HFF-Myc (cell line): ENCODE measurements at places on chromosomes 3 and 15.

DNA sequence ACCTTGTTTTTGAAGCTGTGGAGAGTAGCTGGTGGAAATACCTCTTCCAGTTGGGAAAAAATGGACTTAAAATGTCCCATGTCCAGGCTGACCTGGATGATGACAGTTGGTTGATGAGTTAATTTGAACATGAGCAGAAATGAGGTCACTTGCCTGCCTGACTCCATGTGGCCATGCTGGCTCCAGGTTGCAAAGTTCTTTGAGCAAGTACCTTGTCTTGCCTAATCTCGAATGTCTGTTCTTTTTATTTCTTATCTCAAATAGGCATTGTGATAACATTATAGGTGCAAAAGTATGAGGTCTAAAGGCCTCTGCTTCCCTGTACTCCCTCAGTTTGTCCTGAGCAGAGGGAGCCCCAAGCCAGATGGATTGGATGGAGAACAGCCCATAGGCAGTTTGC lies 9.0 kb downstream of the MAPKBP1 start:
- DNase-seq: no peak

DNA sequence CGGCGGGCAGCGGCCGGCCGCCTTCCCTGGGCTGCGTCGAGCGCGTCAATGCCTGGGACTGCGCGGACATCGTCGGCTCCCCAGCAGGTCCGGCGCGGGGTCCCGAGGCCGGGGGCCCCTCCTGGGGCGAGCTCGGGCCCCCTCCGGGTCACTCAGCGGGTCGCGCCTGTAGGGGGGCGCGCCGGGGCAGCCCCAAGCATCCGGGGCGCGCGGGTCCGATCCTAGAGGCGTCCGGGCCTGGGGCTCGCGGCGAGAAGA lies 725 bp downstream of the TLE3 start:
- no peak for DNase-seq

DNA sequence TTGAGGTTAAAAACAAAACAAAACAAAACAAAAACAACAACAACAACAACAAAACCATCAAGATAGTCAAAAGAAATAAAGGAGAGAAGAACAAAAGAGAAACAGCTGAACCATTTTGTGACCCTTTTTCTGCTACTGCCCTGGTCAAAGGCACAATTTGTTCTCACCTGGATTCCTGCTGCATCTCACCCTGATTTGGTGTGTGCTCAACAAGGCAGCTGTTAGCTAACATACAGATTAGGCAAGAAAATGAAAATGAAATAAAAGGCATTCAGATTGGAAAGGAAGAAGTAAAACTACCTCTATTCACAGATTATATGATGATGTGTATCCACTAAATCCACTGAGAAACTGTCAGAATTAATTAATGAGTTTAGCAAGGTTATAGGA lies 28.7 kb upstream of the XIRP1 start:
- no peak for DNase-seq

DNA sequence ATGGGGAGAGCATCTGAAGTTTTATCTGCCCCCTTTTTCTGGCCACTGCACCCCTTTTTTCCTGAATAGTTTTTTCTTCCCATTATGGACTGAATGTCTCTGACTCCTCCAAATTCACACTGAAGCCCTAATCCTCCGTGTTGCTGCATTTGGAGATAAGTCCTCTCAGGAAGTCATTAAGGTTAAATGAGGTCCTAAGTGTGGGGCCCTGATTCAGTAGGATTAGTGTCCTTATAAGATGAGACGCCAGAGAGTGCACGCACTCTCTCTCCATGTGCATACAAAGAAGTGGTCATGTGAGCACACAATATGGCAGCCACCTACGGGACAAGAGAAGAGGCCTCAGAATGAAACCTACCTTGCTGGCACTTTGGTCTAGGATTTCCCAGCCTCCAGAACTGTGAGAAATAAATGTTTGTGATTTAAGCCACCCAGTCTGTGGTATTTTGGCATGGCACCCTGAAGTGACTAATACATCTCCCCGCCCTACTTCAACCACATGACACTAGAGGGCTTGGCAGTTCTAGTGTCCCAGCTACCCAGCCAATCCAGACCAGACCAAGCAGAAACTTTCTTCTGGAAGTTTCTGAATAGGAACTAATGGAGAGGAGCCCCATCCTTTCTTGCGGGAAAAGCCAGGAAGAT lies 191.3 kb downstream of the PDE8A start:
- no peak for DNase-seq

DNA sequence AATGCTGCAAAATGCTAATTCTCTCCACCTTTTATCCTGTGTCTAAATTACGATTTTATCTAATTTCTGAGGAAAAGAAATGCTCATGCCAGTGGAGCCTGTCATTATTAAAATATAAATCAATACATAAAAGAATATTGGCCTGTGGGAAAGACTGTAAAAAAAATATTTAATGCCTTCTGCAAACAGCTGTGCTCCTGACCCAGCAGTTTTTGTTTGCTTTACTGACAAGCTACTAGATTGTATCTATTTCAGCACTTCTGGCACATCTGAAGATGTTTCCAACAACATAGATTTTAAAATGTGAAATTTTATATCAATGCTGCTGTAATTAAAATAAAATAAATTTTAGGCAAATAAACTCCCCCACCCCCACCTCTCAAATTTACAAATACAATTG lies 493.6 kb upstream of the AGTR1 start:
- DNase-seq: no peak

DNA sequence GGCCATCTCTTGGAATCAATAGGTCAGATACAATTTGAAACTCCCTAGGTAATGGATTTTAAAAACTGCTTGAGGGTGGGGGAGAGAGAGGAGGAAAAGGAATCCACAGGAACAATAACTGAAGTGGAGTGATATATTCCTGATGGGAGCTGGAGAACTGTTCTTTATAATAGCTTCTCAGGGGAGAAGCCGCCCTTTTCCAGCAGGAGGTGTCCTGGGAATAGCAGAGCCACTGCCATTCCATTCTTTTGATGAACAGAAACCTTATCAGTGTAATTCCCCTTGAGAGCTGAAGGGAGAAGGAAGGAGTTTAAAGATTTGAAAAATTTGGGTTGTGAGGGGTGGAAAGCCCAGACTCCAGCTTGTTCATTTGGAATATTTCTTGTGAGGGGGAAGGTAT lies 504.9 kb upstream of the DPH6 start:
- no peak for DNase-seq

GRCh38 chr3:179451265-179452175 lies at the start of gene GNB4:
Gene GNB4 (minus strand): TSS chr3:179451470. CDS start chr3:179426200, 25,270 bp downstream.
- DNase-seq: peak; percentile 55

- DNase-seq: no peak
Observed at GRCh38 chr3:8665407-8665896, 20.9 kb upstream of the SSUH2 start.

DNA sequence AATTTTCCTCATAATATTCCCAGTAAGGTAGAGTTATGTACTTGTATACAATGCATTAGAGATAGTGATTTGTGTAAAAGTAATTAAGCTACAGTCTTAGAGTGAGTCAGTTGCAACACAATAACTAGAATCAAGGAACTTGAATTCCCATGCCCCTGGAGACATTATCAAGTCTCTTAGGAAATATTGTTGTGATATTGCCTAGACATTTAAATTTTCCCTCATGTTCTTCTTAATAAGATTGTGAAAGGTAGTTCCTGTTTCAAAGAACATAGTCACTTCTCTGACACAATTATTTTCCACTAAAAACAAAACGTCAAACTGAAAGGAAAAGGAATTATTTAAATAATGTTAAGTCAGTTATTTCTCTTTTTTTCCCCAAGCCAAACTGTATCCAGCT lies 13.0 kb upstream of the ATP1B3 start:
- no peak for DNase-seq

DNA sequence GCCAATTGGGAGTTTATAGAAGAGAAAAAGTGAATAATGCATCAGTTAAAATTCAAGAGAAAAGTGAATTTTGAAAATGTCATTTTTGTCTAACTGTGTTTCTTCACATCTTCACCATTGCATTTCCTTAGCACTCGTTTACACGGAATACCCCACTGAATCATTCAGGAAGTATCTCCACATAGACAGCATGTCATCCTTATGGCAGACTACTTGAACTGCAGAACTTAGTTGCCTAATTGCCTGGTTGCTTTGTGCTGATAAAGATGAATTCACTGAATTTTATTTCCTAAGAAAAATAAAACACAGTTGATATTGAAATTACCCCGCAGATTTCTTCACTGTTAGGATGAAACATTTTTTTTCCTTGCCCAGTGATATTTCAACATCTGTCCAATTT lies 627.1 kb downstream of the ROBO1 start:
- DNase-seq: no peak

- no peak for DNase-seq
Observed at GRCh38 chr3:187744169-187745151, 808 bp downstream of the BCL6 start.

DNA sequence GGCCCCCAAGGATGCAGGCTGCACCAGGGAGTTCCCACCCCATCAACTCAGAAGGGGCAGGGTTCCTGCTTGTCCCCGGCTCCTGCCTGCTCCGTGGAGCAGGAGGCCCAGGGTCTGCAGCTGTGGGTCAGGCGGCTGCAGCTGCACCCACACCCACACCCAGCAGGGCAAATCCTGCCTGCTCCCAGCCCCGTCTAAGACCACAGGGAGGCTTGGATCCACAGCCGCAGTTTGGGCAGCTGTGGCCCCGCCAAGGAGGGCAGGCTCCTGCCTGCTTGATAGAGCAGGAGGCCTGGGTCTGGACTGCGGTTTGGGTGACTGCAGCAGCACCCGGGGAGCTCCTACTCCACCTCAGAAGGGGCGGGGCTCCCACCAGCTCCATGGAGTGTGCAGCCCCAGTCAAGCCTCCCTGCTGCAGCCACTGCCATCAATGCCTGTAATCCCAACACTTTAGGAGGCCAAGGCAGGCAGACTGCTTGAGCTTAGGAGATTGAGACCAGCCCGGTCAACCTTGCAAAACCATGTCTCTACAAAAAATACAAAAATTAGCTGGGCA lies 163.6 kb downstream of the OSBPL10 start:
- DNase-seq: no peak

GRCh38 chr3:171974986-171975837 lies 64.2 kb upstream of the FNDC3B start:
- DNase-seq: no peak

DNA sequence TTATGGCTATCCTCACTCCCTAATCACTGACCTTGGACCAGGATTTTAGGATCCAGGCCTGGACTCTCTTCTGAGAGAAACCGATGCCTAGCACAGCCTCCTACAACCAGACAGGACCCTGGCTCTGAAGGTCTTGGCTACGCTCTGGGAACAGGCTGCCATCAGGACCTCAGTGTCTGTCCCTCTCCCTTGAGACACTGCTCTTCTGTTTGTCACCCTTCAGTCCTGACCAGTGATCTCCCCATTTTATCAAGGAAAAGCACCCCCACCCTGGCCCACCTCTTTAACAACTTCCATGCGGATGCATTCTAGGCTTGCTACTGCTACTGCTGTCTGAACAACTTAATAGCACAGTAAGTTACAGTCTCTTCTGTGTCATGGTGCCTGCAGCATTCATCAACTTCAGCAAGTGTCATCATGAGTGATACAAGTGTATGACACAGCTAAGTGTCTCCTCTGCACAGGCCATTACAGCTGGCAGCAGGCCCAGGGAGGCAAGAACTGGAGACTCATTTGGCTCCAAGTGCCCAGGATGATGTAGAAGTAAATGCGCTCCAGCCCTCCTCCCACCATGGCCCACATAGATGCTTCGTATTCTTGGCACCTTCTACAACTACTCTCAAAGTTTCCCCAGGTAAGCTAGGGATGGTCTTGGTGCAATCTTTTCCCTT lies 302.4 kb downstream of the EPHB1 start:
- DNase-seq: no peak

GRCh38 chr3:27699067-27699466 lies 23.1 kb downstream of the EOMES start:
- DNase-seq: no peak

DNA sequence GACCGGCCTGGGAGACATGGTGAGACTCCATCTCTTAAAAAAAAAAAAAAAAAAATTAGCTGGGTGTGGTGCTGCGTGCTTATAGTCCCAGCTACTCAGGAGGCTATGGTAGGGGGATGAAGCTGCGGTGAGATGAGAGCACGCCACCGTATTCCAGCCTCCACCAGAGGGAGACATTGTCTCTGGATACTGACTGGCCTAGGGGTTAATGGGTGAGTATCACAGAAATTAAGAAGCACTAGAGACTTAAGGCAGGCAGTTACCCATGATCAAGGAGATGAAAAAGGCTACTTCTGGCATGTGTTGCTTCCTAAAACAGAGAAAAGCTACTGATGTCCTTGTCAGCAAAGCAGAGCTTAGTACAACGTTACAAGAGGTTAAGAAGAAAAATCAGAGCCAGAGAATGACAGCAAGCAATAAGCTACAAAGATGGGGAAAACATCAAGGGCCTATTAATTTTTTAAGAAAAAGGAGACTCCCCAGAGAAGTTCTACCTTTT lies 8.6 kb downstream of the TFRC start:
- peak; percentile 35 for DNase-seq

- no peak for DNase-seq
Observed at GRCh38 chr3:187932530-187932929, 187.3 kb upstream of the BCL6 start.

- no peak for DNase-seq
Observed at GRCh38 chr15:48547286-48547685, 98.2 kb downstream of the FBN1 start.

DNA sequence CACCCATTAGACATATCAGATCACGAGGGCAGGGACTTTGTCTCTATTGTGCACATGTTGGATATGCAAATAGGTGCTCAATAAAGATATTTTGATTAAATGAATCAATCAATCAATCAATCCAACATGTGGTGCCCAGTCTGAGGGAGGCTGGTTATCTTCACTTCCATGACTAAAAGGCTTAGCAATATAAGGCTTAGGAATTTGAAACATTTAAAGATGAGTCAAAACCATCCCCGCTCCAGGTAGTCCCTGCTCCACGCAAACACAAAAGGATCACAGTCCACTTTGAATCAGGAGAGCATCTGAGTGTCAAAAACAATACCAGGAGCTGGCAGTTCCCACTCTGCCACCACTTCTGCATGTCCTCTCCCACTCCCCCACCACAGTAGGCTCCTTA lies 25.8 kb upstream of the PRICKLE2 start:
- DNase-seq: no peak

DNA sequence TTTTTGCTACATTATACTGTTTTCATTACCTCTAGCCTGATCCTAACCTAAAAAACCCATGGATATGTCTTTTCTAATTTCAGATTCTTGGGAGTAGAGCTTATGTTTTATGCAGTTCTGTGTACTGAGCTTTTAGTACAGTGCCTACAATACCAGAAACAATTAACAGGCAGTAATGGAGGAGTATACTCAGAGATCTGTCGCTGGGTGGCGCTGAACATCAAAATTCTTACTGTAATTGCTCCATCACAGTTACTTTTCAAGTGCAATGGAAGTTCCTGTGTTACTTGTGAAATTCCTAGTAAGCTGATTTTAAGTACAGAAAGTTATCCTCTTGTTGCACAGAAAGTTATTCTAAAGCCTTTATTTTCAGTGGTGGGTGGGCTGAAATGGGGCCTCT lies 66.9 kb downstream of the RNF13 start:
- DNase-seq: peak; percentile 41

DNA sequence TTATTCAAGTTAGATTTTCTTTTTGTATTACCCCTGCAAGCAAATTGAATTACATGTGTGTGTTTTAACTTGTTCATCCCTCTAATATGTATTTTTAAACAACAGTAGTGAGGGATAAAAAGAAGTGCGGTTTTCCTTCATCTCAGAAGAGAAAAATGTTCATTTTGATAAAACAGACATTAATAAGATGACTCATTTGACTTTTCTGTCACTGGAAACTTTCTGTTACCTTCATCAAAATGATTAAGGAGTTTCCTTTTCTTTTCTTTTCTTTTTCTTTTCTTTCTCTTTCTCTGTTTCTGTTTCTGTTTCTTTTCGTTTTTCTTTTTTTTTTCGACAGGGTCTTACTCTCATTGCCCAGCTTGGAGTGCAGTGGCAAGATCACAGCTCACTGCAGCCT lies 53.0 kb downstream of the ECT2 start:
- no peak for DNase-seq

GRCh38 chr3:59563966-59564365 lies 514.1 kb upstream of the CFAP20DC start:
- DNase-seq: no peak
